ENCODE measurements at places on chromosomes 12 and 14.

GRCh38 chr14:100660882-100661635 lies 65.6 kb upstream of the DLK1 start:
- DNase-seq = no peak

GRCh38 chr12:99257672-99258071 lies 389.9 kb upstream of the GARIN6 start:
- no peak for DNase-seq

GRCh38 chr14:81062816-81063215 lies 107.4 kb downstream of the TSHR start:
- DNase-seq = no peak

DNA sequence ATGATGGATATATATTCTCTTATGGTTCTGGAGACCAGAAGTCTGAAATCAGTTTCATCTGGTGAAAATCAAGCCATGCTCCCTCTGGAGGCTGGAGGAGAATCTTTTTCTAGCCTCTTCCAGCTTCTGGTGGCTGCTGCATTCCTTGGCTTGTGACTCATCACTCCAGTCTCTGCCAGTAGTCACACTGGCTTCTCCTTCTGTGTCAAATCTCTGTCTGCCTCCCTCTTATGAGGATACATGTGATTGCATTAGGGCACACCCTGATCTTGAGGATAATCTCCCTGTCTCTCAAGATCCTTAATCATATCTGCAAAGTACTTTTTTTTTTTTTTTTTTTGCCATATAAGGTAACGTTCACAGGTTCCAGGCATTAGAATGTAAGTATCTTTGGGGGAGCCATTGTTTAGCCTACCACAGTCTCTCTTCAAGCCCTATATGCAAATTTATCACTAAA lies 17.7 kb downstream of the DNAL1 start:
- no peak for DNase-seq

GRCh38 chr12:62372825-62373224 lies 93.8 kb upstream of the MON2 start:
- DNase-seq = no peak

DNA sequence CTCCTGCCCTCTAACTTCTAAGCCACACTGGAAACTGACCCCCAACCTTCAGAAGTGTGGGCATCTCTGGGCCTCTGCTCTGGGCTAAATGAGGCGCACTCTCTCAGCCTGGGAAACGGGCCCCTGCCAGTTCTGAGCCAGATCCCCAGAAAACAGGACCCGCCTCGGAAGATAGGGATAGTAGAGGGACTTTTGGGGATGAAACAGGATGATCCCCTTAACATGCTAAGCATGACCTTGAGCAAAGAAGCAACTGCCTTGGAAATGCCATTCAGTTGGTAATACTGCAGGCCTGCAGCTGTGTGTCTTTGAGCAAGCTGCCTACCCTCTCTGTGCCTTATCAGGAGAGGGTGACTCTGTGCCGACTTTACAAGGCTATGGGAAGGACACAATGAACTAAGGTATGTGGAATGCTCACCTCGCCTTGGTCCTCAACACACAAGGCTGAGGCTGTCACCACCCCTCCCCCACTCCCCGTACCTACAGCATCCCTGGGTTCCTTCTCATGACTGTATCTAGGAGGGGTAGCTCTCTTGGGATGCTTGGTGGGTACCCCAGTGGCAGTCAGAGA lies 54.0 kb downstream of the NCOR2 start:
- DNase-seq = no peak

DNA sequence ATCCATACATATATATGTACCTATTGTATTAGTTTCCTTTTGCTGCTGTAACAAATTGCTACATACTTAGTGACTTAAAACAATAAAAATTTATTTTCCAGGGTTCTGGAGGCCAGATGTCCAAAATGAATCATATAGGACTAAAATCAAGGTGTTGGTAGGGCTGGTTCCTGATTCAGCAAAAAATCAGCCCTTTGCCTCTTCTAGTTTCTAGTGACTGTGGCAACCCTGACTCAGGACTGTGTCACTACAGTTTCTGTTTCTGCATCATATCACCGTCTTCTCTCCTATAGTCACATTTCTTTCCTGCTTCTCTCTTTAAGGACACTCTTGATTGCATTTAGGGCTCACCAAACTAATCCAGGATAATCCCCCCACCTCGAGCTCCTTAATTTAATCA lies 386.3 kb upstream of the TBX3 start:
- no peak for DNase-seq

- no peak for DNase-seq
These were observed 30.8 kb downstream of the TMTC3 start for GRCh38 chr12:88172844-88173407.

DNA sequence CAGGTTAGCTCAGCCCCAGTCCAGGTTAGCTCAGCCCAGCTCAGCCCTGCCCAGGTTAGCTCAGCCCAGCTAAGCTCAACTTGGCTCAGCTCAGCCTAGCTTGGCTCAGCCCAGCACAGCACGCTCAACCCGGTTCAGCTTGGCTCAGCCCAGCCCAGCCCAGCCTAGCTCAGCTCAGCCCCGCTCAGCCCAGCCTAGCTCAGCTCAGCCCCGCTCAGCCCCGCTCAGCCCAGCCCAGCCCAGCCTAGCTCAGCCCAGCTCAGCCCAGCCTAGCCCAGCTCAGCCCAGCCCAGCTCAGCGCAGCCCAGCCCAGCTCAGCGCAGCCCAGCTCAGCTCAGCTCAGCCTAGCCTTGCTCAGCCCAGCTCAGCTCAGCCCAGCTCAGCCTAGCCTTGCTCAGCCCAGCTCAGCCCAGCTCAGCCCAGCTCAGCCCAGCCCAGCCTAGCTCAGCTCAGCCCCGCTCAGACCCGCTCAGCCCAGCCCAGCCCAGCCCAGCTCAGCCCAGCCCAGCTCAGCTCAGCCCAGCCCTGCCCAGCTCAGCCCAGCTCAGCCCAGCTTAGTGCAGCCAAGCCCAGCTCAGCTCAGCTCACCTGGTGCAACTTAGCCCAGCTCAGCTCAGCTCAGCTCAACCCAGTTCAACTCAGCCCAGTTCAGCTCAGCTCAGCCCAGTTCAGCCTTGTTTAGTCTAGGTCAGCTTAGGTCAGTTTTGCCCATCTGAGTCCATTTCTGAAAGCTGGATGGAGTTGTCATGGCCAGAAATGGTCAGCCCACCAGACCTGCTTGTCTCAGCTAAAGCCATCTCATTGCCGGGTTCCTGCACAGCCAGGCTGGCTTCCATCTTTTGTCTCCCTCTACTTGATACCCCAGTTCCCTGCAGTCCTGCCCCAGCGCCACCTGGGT lies 333.6 kb downstream of the TMEM121 start:
- no peak for DNase-seq

DNA sequence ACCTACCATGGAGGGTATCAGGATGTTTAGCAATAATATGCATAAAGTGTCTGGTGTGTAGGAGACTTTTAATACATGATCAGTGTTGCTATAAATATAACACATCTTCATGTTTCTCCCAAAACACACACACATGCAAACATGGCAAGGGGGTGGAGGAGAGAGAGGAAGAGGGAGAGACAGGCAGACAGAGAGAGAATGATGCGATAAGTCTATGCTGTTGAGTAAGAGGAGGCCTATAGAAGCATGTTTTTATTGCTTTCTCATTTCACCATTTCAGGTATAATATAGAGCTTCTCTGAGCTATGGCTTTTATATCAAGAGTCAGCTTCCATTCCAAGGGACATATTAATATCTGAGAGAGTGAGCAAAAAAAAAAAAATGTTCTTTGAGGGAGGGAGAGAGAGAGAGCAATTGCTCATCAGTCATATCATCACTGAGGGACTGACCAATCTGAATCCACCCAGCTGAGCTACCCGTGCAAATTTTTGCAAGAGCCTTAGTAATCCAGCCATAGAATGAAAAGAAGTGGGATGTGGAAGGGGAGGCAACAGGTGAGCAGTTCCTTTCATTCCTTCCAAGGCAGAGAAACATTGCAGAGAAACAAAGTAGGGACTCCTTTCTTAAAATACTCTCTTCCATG lies 54.8 kb upstream of the RASSF8 start:
- no peak for DNase-seq

DNA sequence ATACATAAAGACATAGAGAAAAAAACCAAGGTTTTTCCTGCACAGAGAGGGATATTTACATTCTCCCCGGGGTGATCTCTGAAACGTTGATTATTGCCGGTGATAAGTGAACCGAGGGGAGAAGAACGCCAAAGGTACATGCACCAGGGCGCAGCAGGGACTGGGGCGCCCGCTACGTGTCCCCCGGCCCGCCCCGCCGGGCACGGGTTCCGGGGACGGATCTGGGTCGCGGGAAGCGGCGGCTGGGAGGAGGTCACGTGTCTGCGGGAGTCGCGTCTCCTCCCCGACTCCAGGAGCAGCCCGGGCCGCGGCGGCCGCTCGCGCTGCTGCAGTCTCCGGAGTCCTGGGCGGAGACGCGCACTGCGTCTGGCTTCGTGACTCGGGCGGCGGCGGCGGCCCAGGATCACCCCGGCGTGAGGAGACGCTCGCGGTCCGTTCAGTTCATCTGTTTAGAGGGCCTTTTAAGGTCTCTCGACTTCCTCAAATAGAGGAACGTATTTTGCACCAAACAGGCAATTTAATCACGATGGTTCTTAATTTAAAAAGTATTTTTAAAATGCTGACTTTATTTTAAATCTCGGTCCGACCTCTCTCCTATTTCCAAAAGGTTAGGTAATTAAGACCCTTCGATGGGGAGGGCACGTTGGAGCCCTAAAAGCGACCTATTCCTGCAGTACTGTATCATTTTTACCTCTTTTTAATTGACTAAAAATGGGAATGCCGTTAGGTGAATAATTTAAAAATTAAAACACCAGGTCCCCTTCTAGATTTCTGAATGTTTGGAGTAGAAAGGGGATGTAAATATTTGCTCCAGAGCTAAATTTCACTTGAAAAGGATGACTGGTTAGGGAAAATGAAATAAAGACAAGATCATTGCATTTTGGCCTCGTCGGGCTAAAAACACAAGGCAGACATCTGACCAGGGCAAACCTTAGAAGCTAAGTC lies 1.8 kb upstream of the BHLHE41 start:
- DNase-seq = no peak

- no peak for DNase-seq
These were observed 35.9 kb downstream of the RBM19 start for GRCh38 chr12:113930249-113930648.

- no peak for DNase-seq
These were observed 110.3 kb downstream of the HMGA2 start for GRCh38 chr12:65934480-65935115.

GRCh38 chr14:51157012-51157411 lies 62.1 kb upstream of the TRIM9 start:
- no peak for DNase-seq

GRCh38 chr14:32304296-32304695 lies 24.8 kb upstream of the AKAP6 start:
- DNase-seq = no peak

DNA sequence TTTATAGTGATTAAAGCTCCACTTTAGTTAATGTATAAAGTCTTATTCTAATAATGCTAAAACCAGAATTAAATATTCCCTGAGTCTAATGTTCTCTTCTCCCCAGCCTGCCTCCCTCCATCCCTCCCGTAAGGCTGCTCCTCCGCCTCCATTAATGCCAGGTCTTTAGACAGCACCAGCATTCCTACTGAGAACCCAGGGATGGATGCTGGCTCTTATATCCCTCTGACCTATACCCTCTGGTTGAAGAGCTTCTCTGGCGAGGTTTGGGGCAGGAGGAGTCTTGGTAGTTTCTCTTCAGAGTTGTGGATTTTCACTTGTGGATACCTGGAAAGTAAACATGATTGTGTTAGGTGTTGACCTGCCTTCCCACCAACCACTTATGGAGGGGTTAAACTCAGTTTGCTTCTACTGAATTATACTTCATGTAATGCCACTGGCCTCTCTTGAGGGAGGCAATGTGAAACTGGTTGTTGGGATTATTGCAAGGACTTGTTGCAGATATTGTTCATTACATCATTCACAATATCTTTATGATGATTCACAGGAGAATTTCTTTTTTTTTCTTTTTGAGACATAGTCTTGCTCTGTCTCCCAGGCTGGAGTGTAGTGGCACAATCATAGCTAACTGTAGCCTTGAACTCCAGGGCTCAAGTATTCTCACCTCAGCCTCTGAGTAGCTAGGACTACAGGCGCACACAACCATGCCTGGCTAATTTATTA lies 11.1 kb upstream of the SMAGP start:
- DNase-seq = no peak

DNA sequence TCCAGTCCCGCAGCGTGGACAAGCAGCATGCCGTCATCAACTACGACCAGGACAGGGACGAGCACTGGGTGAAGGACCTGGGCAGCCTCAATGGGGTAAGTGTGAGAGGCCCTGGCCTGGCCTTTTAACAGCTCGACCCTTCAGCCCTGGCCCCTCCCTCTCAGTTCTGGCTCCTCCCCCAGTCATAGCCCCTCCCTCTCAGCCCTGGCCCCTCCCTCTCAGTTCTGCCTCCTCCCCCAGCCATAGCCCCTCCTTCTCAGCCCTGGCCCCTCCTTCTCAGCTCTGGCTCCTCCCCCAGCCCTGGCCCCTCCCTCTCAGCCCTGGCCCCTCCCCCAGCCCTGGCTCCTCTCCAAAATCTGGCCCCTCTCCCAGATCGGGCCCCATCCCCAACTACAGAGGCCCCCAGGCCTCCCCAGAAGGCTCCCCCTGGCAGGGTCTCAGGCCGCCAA lies 11.2 kb downstream of the CEP170B start:
- DNase-seq = no peak

DNA sequence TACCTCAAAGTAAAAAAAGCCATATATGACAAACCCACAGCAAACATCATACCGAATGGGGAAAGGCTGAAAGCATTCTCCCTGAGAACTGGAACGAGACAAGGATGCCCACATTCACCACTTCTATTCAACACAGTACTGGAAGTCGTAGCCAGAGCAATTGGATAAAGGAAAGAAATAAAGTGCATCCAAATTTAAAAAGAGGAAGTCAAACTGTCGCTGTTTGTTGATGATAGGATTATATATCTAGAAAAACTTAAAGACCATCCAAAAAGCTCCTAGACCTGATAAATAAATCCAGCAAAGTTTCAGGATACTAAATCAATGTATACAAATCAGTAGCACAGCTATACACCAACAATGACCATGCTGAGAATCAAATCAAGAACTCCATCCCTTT lies 5.2 kb downstream of the NDUFA12 start:
- no peak for DNase-seq

DNA sequence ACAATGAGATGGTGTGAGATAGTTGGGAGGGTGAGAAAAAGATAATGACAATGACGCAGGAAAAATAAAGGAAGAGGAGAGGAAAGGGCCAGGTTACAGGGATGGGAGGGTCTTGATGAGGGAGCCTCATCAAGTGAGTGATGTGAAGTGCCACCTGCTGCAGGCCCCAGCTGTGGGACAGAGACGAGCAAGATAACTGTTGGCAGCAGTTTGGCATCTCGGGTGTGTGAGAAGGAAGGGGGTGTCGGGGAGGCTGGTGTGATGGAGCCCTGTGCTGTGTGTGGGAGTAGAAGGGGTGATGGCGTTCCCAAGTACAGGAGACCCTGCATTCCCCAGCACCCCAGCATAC lies 11.4 kb upstream of the TAC3 start:
- DNase-seq = no peak

GRCh38 chr12:90757957-90758356 lies 197.0 kb downstream of the CCER1 start:
- no peak for DNase-seq

DNA sequence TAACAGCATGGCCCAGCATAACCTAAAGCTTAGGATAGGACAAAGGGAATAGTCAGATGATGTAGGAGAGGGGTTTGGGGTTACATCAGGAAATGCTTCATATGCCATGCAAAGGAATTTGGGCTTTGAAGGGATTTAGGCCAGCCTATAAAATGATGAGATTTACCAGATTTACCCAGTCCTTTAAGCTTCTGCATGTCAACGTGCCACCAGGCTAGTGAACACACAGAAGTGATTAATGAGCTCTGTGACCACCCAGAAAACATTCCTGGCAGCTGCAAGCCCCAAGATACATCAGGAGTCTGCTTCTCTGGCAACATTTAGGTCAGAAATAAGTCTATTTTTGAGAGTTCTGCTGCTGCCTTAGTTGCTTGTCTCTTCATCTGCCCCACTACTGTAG lies 118.3 kb downstream of the LRIG3 start:
- DNase-seq = no peak
